HFFc6 (cell line): ENCODE measurements at places on chromosomes 4 and X.

DNA sequence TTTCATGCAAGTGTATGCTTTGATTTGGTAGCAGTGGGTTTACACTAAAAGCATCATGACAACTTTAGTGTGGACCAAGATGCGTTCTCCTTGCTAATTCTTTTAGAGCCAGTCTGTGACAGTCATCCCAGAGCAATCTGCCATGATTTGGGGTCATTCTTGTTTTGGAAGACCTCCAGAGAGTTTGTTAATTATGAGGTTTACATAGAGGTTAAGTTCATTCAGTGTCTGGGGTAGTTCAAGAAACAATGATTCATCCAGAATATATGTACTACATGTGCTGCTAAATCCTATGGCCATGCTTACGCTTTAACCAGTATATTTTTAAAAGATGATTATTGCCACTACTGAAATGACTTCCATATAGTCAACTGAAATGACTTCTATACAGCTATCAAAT is 328.5 kb upstream of the AGA start:
- DNase-seq, result no peak

DNA sequence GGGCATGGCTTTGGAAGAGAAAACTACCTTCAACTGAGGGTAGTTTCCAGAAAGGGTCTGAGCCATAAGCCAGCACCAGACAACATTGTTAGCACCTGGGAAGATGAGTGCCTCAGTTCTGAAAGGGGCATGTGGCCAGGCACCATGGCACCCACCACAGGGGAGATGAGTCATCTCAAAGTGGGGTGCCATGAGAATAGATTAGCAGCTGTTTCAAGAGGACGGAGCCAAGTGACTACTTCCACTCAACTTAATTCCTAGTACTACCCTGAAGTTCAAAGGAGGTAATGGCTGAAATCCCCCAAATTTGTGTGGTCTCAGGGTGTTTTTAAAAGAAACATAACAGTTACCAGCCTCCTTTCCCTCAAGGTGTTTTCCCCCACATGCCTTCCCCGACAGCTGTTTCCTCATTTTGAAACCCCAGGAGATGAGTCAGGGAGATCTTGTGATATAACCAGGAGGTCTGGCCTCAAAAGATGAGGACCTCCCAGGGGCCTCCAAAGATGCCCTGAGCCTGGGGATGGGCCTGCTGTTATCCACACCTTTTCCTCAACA is 27.8 kb upstream of the FTHL17 start:
- DNase-seq, result no peak

GRCh38 chr4:112956484-112956896 is 93.0 kb upstream of the ANK2 start:
- DNase-seq, result no peak

DNA sequence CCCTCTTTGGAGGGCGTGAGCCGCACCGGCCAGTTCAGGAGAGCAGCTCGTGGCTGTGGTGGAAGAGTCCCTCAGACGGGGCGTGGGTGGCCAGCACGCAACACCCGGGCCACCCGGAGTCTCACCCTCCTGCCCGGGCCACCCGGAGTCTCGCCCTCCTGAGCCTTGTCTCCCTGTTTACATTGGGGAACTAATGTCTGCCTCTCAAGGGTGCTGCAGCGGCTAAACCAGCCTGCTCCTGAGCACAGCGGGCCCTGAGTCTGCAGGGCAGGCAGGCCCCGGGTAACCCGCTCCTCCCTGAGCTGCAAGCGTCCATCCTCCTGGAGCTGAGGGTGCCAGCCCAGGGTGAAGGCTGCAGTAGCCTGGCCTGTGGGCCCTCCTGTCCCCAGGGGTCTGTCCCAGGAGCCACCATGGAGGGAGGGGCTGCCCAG is 3.0 kb downstream of the PDE6B start:
- no peak for DNase-seq

DNA sequence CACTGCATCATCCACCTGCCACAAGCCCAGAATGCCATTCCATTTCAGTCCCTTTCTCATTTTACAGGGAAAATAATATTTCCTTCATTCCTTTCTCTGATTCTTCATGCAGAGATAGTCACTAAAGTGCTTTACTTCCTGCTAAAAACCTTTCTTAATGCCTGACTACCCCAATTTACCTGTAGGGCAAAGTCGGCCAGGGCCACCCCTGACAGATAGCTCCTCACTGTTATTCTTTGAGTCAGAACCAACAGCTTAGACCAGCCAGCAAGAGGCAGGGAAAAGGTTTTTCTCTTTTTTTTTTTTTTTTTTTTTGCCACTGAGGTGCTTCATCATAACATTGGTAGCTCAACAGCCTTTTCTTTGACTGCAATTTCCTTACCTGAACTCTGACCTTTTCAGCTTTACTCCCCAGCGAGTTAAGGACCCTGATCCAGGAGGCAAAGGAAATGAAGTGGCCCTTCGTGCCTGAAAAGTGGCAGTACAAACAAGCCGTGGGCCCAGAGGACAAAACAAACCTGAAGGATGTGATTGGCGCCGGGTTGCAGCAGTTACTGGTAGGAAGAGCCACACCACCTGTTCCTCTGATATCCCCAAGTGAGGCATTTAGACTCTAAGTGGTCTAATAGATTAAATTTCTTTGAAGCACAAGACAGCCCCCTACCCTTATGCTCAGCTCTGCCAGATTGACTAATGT is 85.0 kb downstream of the ALPK1 start:
- no peak for DNase-seq

GRCh38 chr4:41517747-41518146 is 20.2 kb upstream of the LIMCH1 start:
- no peak for DNase-seq
